Astrocyte of the spinal cord (primary cell): ENCODE measurements at places on chromosomes 4 and X.

DNA sequence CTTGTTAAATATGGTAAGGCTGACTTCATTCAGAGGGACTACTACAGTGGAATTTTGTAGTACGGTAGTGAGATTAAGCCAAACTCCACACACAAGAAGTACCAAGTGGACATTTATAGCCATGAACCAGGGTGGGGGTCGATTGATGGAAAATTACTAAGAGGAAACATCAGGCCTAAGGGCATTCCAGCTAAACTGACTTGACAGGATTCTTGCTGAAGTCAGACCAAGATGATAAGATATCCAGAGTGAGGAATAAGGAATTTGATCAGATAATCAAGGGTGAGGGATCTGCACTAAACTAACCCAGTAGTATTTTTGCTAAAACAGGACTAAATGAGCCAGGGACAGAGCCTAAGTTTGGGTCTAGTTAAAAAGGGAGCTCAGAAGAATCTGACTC lies 597.5 kb downstream of the RPA4 start:
- DNase-seq, result no peak

- DNase-seq, result no peak
Measured at GRCh38 chrX:94288972-94289371, 615.0 kb downstream of the FAM133A start.

GRCh38 chr4:70818173-70818855 lies 21.4 kb downstream of the GRSF1 start:
- DNase-seq, result no peak

DNA sequence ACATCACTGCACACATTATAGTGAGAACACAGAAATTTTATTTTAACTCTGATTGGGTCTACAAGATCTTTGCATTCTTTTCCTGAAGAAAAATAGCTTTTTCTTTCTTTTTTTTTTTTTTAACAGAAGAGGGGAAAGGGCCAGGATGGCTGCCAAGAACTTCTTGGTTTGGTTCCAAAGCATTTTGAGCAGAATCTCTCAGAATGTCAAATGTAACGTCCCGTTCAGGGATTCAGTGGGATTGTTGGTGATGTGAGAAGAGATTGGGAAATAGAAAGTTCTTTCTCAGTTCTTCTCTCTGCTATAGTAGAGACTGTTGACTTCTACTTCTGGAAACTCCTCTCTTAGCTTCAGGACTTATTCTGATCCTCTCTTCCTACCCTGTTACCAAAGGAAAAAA lies 70.9 kb upstream of the CBR4 start:
- DNase-seq, result peak; percentile 73

DNA sequence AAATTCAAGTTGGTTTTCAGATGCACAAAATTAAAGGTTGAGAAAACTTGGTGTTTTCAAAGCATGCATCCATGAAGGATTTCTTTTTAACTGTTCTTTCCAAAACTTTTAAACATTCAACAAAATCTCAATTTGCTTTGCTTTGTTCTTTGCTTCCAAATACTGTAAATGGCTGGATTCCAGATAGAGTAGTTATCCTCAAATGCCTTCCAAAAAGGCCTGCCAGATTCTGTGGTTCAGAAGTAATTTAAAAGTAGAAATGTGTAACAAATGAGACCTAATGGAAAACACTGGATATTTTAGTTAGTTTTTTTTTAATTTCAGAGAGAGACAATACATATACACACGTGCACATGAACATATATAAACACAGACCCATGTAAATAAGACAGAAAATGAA lies 97.3 kb downstream of the NR3C2 start:
- DNase-seq, result no peak

GRCh38 chr4:140252141-140252741 lies 98.3 kb upstream of the MAML3 start:
- DNase-seq, result no peak

- no peak for DNase-seq
Measured at GRCh38 chrX:12950851-12951594, 23.9 kb upstream of the TMSB4X start.

- no peak for DNase-seq
Measured at GRCh38 chr4:164207460-164207859, 546.5 kb upstream of the SMIM31 start.

DNA sequence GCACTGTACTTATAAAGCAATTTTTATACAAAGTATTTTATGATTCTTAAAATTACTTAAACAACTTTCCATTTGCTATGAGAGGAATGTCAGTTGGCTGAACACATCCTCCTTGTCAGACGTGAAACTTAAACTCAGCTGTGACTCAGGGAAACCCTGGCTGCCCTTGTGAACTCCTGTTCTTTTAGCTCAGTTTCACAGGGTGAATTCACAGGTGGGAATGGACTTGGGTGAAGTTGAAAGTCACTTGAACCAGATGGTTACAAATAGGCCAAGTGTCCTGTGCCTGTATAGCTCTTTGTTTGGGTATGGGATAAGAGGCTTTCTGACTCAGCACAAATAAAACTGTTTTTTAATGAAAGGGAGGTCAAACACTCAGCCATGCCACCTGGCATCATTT lies 67.4 kb upstream of the FAM47B start:
- DNase-seq, result peak; percentile 75

GRCh38 chr4:126564283-126564854 lies 1068.4 kb upstream of the INTU start:
- no peak for DNase-seq

- DNase-seq, result no peak
Measured at GRCh38 chr4:152727784-152728183, 48.0 kb upstream of the TMEM154 start.

- no peak for DNase-seq
Measured at GRCh38 chr4:173317004-173317403, 17.2 kb downstream of the HMGB2 start.

GRCh38 chr4:122764821-122765215 lies 32.3 kb downstream of the BBS12 start:
- peak; percentile 75 for DNase-seq

DNA sequence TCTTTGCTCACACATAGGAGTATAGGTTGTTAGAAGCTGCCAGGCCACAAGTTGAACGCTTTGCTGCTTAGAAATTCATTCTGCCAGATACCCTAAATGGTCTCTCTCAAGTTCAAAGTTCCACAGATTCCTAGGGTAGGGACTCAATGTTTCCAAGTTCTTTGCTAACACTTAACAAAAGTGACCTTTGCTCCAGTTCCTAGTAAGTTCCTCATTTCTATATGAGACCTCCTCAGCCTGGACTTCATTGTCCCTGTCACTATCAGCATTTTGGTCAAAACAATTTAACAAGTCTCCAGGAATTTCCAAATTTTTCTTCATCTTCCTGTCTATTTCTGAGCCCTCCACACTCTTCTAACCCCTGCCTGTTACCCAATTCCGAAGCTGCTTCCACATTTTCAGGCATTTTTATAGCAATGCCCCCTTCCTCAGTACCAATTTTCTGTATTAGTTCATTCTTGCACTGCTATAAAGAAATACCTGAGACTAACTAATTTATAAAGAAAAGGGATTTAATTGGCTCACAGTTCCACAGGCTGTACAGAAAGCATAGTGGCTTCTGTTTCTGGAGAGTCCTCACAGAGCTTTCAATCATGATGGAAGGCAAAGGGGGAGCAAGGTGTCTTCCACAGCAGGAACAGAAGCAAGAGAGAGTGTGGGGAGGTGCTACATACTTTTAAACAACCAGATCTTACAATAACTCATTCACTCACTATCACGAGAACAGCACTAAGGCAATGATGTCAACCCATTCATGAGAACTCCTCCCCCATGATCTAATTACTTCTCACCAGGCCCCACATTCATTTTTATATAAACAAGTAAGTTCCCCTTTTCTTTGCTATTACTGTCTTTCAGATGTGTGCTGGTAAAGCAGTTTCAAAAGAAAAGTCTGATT lies 11.5 kb upstream of the TLR1 start:
- no peak for DNase-seq

- no peak for DNase-seq
Measured at GRCh38 chr4:41981456-41981855, at the start of gene DCAF4L1. Gene DCAF4L1, plus strand, starts transcription at chr4:41981756. Its CDS starts 37 bp downstream, at chr4:41981793.

GRCh38 chrX:47596256-47596655 lies 14.0 kb downstream of the TIMP1 start:
- DNase-seq, result peak; percentile 23

GRCh38 chr4:87117732-87118075 lies 102.7 kb downstream of the KLHL8 start:
- no peak for DNase-seq

- DNase-seq, result no peak
Measured at GRCh38 chr4:3413675-3414420, 27.9 kb upstream of the HGFAC start.

GRCh38 chr4:185833055-185833598 lies 21.1 kb upstream of the SORBS2 start:
- DNase-seq, result peak; percentile 33

GRCh38 chrX:71514367-71515037 lies 18.4 kb upstream of the OGT start:
- no peak for DNase-seq

GRCh38 chr4:61294936-61295335 lies 94.8 kb downstream of the ADGRL3 start:
- no peak for DNase-seq

DNA sequence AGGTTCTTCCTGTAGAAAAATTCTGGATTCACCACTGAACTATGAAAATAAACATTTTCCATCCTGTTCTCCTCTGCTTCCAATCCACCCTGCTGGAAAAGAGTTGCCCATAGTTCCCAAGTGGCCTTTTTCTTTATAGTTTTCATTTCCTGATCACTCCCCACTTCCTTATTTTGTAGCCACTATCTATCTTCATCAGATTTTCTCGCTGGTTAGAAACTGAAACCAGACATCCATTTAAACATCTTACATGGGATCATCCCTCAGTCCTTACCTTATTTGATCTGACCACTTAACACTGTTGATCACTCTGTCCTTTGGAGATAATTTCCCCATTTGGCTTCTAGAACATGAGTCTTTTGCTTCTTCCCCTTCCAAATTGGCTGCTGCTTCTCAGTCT lies 42.2 kb upstream of the SCOC start:
- no peak for DNase-seq

DNA sequence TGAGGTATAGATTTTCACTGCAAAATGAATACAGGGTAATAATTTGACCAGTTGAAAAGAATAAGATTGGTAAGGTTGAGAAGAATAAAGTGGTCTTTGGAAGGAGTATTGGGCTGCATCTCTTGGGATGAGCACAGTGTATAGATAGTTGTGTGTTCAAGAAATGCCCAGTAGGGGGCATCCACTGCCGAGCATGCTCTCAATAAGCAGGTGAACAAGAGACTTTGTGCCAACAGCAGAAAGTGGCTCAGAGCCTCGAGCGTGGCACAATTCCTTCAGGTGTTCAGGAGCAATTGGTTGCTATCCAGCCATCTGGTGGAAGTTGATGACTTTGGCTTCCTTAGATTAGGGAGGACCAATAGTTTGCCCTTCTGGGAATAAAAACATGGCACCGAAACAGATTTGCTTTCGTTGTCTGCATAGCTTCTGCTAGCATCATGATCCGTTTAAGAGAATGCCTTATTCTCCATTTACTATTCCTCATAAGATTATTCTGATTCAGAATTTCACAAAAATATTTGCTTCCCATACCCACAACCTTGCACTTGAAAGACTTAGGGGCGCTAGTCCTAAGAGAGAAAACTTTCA lies 258.1 kb upstream of the NEIL3 start:
- peak; percentile 13 for DNase-seq

- DNase-seq, result no peak
Measured at GRCh38 chrX:46561824-46562657, 11.5 kb upstream of the CHST7 start.

- DNase-seq, result peak; percentile 87
Measured at GRCh38 chr4:168803732-168804131, 206.3 kb downstream of the CBR4 start.

- DNase-seq, result peak; percentile 26
Measured at GRCh38 chr4:125140966-125141495, 173.7 kb upstream of the FAT4 start.

GRCh38 chrX:37820646-37821045 lies 26.7 kb downstream of the DYNLT3 start:
- no peak for DNase-seq

DNA sequence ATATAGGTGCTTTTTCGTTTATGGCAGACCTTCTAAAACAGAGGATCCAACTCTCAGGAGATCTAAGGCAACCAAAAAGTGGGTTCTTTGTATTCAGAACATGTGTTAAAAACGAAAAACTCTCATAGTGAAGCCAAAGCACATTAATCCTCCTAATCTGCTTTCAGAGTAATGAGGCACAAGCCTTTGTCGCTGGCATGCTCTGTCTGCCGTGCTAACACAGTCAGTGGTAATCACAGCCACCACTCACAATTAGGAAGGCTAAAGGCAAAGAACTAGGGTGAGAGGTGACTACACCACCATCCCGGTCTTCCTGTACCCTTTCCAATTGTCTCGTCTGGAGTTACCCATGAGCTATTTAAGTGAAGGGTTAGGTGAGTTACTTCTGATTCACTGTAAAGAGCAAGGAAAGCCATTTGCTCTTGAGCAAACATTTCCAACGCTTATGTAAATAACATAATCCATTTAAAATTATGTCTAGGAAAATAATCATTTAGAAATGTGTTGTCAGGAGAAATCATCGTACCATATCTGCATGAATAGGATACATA lies 40.7 kb downstream of the NPY2R start:
- no peak for DNase-seq

- no peak for DNase-seq
Measured at GRCh38 chr4:77856152-77856551, 6.5 kb upstream of the MRPL1 start.

DNA sequence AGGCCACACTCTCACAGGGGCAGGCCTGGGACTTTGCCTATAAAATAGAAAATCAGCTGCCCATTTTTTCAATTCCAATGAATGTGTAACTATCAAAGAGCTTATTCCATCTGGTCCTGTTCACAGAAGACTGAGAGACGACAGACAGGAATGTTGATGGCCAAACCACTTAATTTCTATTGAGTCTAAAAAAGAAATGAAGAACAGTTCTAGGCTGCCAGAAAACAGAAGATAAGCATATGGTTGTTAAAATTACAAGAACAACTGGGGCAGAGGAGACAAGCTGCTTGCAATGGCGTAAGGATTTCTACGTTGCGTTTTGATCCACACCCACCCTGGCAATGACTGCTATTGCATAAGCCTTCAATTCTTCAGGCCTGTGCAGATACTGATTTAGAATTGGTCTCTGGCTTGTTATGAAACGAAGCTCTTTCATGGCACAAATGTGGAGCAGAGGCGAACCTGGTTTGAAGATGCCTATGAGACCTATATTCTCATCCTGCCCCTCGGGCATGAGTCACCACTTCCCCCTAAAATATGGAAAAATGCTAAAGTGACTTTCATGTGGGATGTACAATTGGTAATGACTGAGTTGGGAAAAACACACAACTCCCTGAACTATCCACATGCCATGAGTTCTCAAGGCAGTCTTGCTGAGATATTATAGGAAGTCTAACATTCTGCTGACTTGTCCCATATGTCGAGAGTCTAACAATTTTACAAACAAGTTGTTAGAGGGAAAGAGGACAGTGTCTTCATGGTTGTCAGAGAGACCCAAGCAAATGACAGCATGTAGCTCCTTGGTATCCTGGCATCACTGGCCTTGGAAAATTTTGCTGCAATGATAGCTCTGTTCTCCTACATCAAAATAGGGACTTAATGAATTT lies 37.9 kb upstream of the SORBS2 start:
- DNase-seq, result no peak

DNA sequence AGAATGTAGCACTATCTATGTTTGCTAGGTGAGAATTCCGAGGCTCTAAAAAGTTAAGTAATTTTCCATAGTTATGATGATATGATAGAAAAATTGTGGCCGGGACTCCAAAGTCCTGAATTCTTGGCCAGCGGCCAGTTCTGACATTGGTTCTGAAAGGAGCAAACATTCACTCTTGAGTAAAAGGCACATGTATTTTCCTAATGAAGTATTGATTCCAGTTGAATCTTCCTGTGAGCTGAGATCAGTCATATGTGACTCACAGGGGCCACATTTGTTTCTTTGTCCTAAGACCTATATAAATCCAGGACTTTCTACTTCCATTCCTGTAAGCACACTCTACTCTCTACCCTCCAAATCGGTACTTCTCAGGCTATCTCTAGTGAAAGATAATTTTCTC lies 349.9 kb downstream of the BMPR1B start:
- peak; percentile 45 for DNase-seq
